ENCODE measurements at places on chromosomes 1 and 21. TPM values are rescaled to one million over a fixed set of nuclear protein-coding genes. Genes with fewer than 3 reads are reported as not detected.

DNA sequence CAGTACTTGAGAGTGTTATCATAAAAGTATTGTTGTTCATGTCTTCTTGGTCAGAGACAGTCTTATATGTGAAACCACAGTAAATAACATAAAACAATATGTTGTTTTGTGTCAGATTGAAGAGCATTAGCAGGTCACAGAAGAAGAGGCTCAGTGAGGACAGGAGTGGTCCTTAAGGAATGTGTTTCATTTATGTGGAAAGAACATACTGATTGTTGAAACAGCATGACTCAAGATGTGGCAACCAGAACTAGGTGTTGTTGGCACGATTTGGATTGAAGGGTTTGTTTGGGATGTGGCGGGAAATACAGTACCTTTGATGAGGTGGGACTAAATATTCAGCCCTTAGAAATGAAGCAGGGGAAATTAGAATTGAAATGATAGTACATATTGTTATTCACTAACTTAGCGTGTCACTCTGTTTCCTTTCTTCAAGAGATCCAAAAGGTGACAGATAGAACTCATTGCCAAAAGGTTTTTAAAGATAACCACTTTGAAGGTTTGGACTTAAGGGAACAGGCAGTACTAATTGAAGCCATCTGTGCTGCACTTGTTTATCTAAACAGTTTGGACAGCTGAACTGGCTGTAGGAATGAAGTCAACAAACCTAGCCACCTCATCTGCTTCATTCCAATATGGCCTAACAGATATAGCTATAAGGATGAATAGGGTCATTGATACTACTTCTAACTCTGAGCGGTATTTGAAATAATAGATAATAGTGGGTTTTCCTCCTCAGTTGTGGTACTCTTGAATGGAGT, 14.4 kb downstream of the RALGPS2 start:
- DNase-seq = no peak

GRCh38 chr21:34223376-34223775, 140.4 kb upstream of the KCNE2 start:
- no peak for DNase-seq

DNA sequence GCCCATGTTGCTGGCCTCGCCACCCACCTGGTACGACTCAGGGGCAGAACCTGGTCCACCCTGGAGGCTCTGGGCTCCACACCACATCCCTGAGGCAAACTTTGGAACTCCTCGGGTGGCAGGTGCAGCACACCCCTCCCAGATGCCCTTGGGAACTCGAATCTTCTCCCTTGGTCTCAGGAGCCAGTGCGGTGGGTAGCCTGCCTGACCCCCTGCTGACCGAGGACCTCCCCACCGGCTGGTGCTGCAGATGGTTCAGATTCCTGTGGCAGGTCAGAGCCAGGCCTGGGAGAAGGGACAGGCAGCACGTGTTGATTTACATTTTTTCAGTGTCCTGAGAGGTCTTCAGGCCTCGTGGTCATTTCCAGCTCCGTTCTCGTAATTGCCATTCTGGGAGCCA, 6.3 kb upstream of the CFAP410 start:
- no peak for DNase-seq

DNA sequence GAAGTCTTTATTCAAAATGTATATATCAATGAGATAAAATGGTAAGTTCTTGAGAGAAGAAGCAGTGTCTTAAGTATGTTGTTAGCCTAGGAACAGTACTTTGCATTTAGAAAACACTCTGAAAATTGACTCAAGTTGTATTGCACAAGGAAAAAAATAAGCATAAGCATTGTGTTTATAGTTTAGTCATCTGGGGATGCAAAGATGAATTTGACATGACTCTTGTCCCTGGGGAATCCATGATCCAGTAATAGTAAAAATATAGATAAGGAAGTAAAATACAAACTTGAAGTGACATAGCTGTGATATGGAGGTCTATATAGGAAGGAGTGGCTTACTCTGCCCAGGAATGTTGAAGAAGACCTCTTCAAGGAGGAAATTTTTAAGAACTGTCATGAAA, 185.0 kb upstream of the PTBP2 start:
- no peak for DNase-seq

DNA sequence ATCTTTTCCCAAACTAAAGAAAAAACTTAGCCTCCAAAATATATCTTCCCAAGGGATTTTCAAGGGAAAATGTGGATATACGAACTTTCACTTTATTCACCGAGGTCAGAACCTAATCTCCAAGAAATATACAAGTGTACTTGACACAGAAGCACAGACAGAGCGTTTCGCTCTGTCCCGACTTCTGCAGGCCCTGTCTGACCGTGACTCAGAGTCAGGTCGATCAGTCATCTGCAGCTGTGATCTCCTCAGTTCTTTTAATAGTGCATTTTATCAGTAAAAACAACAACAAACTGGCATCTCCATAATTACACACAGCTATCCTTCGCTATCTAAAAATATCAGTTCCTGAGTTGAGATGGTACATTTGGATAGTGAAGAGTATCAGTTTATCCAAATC, 226.6 kb downstream of the TM2D1 start:
- DNase-seq = no peak

DNA sequence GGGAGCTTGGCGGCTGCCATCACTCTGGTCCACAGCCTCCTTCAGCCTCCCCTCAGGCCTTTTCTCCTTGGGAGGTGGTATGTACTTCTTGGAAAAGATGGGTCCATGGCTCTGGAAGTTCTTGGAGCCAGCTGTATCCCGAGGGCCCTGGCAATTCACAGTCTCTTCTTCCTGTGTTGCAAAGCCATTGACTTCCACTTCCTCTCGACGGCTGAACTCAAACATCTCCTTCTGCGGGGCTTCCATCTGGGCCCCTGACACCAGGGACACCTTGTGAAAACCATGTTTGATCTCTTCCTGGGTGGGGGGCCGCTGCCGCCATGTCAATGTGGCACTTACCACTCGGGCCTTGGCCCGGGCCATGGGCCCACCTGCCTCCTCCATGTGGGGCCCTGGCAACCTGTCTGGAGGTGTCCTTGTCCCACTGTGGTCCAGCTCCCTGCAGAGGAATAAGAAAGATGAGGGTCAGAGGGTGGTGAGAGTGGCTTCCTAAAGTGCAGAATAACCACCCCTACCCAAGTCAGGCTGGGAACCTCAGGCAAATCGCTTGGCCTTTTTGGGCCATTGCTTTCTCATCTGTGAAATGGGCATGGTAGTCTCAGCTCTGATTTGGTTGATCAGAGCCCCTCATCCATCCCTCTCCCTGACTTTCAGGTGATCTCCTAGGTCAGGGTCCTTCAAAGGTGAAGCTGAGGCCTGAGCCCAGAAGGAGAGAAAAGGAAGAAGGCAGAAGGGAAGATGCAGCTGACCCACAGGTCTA, 7.5 kb downstream of the CRYBG2 start:
- DNase-seq = no peak

GRCh38 chr1:226723657-226724532, 15.2 kb downstream of the ITPKB start:
- no peak for DNase-seq

GRCh38 chr1:8817412-8818324, at the start of gene RERE:
TSS of gene RERE (minus strand) at chr1:8817640.
- DNase-seq = peak; percentile 92

The NPR1 gene
- 2.8 TPM for total RNA-seq

GRCh38 chr21:25578056-25578961, 29.0 kb downstream of the MRPL39 start:
- DNase-seq = no peak

DNA sequence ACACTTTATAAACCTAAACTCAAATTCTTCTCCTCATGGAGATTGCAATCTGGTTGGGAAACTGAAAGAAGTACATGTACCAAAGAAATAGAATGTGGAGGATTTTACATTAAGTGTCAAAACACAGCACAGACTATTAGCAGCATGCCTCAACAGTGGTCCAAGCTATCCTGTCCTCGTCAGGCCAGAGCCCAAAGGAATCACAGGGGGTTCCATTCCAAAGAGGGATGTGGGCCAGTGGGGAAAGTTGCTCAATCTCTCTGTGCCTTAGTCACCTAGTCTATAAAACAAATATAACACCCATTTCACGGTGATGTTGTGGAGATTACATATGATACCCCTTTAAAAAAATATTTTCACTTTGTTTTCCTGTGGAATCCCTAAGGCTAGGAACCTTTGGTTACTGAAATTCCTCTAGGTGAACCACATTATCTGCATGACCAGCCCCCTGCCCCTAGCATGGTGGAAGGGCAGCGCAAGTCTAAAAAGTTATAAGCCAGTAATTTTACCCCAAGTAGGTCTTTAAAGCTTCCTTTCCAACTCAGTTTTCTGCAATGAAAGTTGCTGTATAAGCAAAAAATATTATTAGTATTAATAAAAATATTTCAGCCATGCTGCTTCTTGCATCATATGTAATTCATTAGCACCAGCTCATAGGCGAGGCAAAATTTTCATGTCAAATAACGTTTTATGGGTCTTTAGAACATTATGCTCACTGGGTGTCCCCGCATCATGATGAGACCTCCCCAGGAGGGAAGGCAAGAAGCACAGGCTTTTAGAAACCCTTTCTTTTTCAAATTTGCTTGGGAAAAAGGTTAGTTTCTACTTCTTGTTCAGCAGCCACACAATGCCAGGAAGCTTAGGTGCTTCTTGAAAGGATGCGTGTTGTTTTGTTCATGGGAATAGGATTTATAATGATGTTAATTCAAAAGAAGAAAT, 548.8 kb upstream of the PKN2 start:
- DNase-seq = no peak

The KCNA2 gene
- 1.0 TPM for total RNA-seq

- DNase-seq = no peak
Measured at GRCh38 chr1:64179588-64179987, 23.8 kb upstream of the UBE2U start.

Measured in left colon (tissue), 2 donors.